ENCODE measurements at places on chromosomes 3 and 15.

- DNase-seq, result no peak
These were observed 81.6 kb downstream of the ST6GAL1 start for GRCh38 chr3:187011915-187012314.

DNA sequence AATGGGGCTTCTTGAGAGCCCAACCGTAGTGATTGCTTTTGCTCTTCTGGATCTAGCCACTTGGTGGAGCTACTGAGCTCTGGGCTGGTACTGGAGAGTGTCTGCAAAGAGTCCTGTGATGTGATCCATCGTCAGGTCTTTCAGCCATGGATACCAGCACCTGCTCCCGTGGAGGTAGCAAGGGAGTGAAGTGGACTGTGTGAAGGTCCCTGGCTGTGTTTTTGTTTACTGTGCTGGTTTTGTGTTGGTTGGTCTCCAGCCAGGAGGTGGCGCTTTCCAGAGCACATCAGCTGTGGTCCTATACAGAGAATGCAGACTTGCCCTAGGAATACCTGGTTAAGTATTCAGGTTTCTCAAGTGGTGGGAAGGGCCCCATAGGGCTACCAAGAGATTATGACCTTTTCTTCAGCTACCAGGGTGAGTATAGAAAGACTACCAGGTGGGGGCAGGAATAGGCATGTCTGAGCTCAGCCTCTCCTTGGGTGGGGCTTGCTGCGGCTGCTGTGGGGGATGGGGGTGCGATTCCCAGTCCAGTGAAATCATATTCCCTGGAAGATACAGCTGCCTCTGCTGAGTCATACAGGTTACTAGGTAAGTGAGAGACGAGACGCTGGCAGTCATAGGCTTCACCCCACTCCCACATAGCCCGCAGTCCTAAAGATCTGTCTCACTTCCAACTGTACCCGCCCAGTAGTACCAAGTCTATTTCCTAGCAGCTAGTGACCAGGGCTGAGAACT lies 733.7 kb downstream of the ZNF385D start:
- DNase-seq, result no peak

DNA sequence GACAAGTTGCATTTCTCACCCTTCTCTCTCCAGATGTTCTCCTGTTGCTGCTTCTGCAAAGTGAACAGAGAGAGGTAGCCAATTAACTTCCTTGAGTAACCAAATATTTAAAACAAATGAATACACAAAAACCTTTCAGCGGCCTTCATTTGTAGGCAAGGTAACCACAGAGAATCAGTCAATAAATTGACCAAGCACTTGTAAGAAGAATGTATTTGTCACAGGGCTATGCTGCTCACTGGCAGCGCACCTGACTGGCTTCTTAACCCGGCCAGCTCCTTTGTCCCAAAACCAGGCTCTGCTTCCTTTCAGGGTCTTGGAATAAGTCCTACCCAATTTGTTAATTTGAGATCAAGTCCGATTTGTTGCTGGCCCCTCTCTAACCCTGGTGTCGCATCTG lies 43.5 kb upstream of the STXBP5L start:
- no peak for DNase-seq

DNA sequence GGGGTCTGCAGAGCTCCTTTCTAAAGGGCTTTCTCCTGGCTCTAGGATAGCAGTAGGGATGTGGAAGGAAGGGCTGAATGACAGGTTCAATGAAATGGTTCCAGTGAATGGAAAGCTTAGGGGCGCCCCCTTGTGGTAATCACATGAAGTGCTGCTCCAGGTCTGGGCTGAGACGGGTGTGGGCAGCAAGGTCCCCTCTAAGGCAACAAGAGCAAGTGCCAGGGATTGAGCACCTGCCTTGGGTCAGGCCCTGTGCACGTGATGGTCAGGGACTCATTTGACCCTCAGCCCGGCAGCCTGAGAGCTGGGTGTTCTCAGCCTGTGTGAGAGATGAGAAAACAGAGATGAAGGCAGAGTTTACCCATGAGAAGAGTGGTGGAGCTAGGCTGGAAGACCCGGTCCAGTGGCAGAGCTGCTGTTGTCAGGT lies 12.1 kb upstream of the CX3CR1 start:
- DNase-seq, result peak; percentile 68

GRCh38 chr3:178003756-178004155 lies 532.5 kb upstream of the KCNMB2 start:
- DNase-seq, result peak; percentile 13

DNA sequence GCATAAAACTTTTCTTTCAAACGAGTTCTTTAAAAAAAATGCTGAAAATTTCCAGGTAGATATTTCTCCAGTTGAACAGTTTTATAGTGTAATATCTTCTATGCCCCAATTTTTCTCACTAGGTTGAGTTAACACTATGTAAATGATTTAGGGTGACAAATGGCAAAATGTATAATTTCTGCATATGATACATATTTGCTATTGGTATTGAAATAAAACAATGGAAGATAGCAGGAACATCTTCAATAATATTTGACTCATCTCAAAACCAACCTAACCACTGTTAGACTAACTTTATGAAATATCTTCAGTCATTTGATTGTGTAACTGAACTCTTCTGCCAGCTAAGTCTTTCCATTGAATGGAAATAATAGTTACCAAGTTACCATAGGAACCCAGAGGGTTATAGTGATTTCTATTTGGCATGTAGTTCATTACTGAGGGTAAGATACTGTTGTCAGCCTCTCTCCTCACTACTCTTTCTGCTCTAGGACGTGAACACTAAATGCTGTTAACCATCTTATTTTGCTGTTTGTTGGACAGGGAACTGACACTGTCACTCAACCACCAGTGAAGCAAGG lies 824.7 kb upstream of the NECTIN3 start:
- DNase-seq, result no peak

All from RPMI8226 (cell line).